ENCODE measurements at places on chromosomes 3 and 15.

DNA sequence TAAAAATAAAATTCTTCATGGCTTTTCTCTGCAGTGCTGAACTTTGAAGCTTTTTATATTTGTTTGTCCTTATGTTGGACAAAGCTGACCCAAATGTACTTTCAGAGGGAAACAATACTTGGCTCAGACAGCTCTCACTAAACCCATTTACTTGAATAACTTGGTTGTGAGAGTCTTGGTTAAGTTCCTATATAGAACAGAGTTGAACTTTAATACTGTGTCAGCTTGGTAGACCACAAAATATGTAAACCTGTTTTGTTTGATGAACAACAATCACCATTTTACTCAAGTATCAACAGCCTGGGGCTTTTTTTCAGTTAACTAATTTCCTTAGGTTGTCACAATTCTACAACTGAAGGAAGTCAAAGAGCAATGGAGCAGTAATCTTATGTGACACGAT is 211.9 kb downstream of the CADM2 start:
- DNase-seq = no peak

- DNase-seq = no peak
Observed at GRCh38 chr3:18625085-18625484, 199.9 kb upstream of the SATB1 start.

- no peak for DNase-seq
Observed at GRCh38 chr15:70141376-70142071, 43.8 kb upstream of the TLE3 start.

DNA sequence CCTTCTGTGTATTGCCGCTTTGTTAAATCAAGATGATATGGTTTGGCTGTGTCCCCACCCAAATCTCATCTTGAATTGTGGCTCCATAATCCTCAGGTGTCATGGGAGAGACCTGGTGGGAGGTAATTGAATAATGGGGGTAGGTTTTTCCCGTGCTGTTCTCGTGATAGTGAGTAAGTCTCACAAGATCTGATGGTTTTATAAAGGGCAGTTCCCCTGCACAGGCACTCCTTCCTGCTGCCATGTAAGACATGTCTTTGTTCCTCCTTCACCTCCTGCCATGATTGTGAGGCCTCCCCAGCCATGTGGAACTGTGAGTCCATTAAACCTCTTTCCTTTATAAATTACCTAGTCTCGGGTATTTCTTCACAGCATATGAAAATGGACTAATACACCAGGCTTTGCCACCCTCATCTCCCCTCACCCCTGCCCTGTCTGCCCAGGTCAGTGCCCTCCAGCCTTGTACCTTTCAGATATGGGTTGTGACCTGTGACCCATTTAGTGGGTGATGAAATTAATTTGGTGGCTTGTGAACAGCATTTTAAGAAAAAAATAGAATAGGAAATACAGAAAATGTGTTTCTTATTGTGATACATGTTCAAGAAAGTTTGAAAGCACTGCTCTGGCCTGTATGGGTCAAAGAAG is 56.1 kb upstream of the MCF2L2 start:
- no peak for DNase-seq

GRCh38 chr3:79297245-79297960 is 470.4 kb downstream of the ROBO1 start:
- DNase-seq = peak; percentile 84

DNA sequence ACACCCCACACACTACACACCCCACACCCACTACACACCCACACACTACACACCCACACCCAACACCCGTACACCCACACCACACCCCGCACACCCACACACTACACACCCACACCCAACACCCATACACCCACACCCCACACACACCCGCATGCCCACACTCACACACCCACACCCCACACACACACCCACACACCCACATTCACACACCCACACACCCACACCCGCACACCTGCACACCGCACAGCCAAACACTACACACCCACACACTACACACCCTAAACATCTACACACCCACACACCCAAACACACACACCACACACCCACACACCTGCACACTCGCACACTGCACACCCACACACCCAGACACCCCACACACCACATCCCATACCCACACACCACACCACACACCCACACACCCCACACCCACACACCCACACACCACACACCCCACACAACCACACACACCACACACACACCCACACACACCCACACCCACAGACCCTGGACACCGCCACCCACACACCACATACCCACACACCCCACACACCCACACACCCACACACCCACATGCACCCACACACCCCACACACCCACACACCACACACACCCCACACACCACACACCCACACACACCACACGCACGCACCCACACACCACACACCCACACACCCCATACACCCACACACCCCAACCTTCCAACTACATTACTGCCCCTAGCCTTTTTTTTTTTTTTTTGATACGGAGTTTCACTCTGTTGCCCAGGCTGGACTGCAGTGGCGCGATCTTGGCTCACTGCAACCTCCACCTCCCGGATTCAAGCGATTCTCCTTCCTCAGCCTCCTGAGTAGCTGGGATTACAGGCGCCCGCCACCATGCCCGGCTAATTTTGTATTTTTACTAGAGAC is 16.9 kb downstream of the CEP19 start:
- no peak for DNase-seq

GRCh38 chr3:98032904-98033303 is 2.2 kb downstream of the GABRR3 start:
- DNase-seq = no peak

DNA sequence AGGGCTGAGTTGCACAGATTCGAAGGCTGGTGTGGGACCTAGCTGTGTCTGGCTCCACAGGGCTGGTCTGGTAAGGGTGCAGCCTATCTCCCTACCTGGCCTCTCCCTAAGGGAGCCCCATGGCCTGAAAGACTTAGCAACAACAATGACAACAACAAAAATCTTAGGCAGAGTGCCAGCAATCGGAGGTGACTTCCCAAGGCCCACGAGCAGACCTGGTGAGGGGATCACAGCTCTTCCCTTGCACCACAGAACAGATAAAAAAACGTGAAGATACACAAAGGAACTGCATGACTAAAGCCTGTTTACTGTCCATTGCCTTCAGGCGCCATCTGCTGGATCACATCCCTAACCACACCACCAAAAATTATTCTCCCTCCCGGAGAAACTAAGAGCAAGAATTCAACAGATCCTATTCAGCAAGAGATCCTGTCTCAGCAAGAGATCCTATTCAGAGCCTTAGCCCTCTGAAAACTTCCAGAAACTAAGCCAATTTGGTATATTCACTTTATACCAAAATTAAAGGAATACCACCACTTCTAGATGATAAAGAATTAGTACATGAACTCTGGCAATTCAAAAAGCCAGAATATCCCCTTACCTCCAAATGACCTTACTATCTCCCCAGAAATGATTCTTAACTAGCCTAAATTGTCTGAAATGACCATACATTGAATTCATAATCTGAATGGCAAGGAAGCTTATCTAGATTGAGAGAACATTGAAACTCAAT is 24.1 kb upstream of the OR5K4 start:
- DNase-seq = no peak

DNA sequence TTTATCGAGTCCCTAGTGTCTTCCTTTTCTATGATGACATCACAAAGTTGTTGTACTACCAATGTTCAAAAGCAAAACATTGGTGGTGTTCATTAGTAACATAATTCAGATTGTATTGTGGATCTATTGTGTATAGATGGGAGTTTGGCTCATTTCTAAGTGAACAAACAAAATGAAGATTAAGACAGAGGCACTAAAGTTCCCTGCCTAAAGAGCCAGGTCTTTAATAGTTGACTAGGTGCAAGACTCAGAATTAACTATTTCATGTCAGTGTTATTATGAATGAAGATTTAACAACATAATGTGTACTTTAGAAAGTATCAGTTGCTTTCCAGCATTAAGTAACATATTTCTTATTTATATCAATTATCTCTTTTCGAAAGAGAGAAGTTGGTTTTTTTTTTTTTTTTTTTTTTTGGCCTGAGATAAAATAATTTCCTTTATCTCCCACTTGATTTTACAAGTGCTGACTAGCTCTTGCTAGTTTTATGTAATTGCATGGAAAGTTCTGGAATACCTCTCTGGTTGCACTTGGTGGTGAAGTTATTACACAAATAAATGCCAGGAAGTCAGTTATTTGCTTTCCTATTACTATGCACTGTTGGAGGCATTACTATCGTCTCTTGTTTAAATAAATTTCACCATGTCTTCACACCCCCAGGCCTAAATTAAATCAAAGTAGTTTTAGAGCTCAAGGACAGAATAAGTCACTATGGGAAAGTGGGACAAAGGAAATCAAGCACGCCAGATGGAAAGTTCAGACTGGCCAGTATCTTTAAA is 48.7 kb downstream of the NAALADL2 start:
- no peak for DNase-seq

DNA sequence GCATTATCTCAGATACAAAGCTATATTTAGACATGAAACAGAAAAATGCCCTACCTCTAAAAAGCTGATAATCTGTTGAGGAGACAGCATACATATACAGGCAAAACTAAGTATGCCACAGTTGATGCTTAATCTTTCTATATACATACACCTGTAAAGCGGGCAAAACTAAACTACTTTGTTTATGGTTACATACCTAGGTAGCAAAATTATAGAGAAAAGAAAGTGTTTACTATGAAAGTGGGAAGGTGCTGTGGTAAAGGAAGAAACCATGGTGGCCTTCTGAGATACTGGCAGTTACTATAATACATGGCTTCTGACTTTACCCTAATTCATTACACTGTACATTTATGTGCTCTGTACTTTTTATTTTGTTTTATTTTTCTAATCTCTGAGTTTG is 36.0 kb upstream of the NR1I2 start:
- no peak for DNase-seq

DNA sequence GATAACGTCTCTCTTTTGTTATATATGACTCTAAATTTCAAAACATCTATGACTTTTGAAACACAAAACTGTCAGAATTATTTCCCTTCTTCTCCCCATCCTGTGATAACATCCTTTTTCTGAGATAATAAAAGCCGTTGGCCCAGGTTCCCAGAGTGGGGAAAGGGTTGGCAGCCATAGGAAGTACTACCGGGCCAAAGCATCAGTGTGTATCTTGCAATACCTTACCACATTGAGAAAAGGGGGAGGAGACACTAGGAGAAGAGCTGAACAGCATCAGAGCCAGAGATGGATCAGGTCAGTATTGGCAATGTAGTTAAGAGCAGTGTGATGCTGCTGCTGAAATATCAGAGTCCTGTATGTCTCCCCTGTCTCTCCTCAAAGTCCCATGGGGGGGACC is 210.0 kb upstream of the PROK2 start:
- no peak for DNase-seq

- no peak for DNase-seq
Observed at GRCh38 chr3:53773611-53774368, 72.4 kb downstream of the CHDH start.

- DNase-seq = no peak
Observed at GRCh38 chr3:147963711-147964110, 554.5 kb downstream of the ZIC1 start.

DNA sequence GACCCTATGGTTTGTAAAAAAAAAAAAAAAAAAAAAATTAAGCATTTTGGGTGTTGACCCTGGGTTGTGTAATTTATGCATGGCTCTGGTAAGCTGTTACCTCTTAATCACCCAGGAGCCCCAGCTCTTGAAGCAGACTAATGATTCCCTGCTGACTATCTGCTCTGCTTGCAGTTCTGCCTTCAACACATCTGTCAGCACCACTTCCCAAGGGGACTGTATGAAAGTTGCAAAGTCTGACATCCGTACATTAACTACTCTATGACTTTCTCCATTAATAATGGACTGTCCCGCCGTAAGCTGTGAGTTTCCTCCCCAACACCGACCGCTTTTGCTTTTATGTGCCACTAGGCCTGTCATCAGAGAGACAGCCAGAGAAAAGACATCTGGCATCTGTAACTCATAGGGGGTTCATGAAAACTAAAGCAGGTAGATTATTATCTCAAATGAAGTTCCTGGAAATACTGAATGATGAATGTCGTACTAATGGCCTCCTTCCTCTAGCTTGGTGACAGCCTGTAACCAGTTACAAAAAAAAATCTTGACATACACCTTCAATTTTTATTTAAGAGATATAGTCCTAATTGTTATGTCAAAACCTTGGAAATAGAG is 271.5 kb downstream of the IL5RA start:
- DNase-seq = no peak

GRCh38 chr3:158058495-158059130 is 47.6 kb downstream of the SHOX2 start:
- peak; percentile 36 for DNase-seq

DNA sequence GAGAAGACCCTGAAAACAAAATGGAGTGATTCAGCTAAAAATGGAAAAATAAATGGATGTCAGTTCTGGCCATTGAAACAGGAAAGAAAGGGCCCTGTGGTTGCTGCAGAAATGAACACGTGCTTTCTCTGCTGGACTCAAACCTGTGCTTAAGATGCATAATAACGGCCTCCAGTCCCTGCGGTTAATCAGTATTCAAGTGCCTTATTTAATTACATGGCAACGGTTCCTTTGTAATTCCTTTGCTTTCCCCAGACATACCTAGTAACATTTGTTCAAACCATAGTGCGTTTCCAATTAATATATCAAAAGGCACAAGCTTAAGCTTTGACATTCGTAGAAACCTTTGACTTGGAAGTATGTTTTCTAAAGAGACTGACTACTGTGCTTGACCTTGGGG is 428.3 kb downstream of the GABRG3 start:
- DNase-seq = no peak

GRCh38 chr3:10766049-10766705 is 49.9 kb upstream of the SLC6A11 start:
- no peak for DNase-seq

DNA sequence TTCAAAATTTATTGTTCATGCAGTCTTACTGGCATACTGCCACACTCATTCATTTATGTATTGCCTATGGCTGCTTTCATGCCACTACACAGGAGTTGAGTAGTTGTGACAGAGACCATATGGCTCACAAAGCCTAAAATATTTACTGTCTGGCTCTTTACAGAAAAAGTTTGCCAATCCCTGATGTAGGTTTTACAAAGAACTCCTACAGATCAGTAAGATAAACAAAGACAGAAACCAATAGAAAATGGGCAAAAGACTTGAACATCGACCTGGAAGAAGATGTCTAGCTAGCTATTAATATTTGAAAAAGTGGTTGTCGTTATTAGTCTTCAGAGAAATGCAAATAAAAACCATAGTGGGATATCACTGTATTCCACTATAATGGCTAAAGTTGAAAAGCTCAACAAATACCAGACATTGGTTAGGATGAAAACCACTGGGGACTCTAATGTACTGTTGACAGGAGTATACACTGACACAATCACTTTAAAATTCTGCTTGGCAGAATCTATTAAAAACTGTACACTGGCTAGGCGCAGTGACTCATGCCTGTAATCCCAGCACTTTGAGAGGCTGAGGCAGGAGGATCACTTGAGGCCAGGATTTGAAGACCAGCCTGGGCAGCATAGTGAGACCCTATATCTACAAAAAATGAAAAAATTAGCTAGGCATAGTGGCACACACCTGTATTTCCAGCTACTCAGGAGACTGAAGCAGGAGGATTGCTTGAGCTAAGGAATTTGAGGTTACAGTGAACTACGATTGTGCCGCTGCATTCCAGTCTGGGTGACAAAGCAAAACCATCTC is 87.7 kb downstream of the NEO1 start:
- DNase-seq = no peak
